ENCODE measurements at places on chromosomes 11 and 22.

GRCh38 chr22:32828150-32828549 is 26.6 kb downstream of the TIMP3 start:
- DNase-seq = no peak

GRCh38 chr22:47011131-47011858 is 248.8 kb downstream of the TBC1D22A start:
- no peak for DNase-seq

DNA sequence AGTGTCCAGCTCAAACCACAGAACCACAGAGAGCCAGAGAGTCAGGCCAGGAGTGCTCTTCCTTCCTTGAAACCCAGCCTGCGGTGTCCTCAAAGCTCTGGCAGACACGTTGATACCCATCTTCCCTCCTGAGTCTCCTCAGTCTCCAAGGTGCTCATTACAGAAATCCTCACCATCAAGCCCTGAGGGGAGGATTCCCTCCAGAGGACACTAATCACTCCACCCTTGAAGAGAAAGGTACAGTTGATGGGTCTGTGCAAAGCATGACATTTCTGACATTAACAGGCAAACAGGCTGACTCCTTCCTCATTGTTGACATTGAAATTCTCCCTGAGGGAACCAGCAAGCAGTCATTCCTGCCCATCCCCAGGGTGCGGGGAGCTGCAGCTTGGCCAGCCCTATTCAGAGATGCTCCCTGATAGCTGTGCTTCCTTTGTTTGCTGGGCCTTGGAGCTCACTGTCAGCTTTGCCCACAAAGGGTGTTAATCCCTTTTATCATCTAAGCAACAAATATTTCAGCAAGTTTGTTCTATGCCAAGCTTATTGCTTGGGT is 101.7 kb upstream of the CSNK2A3 start:
- DNase-seq = no peak

GRCh38 chr22:45240104-45240809 is 437 bp downstream of the KIAA0930 start:
- peak; percentile 56 for DNase-seq

GRCh38 chr11:112177589-112177988 is 2.3 kb downstream of the BCO2 start:
- DNase-seq = no peak

DNA sequence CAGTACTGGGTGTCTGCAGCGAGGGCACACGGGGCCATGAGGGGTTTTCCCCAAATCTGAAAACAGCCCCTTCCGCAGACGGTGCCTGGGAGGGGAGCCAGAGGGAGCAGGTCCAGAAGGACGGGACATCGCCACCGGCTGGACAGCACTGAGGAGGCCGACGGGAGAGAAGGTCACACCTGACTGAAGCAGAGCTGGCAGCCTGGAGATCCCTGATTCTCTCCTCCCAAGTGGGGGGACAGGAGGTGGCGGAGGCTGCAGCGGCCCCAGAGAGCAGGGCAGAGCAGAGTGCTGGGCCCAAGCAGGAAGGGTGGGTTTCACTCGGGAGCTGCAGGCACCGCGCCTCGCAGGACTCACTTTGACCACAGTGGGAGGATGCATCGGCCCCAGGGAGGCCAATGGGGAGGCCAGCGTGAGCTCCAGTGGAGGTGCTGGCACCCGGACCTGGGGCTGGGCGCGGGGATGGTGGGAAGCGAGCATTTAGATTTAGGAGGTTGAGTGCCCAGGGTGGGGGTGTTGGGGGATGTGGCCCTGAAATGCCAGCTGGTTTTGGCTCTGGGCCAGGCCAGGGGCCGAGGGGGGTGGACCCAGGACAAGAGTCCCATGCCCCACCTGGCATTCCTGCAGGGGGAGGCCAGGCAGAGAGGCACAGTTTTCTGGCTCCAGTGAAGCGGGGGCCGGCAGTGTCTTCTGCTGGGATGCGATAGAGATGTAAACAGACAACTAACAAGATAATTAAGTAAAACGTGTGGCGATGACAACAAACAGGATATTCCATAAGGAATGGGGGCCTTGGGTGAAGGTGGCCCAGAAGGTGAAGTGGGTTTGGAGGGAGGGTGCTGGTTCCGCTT is 92.3 kb upstream of the FGF3 start:
- no peak for DNase-seq

DNA sequence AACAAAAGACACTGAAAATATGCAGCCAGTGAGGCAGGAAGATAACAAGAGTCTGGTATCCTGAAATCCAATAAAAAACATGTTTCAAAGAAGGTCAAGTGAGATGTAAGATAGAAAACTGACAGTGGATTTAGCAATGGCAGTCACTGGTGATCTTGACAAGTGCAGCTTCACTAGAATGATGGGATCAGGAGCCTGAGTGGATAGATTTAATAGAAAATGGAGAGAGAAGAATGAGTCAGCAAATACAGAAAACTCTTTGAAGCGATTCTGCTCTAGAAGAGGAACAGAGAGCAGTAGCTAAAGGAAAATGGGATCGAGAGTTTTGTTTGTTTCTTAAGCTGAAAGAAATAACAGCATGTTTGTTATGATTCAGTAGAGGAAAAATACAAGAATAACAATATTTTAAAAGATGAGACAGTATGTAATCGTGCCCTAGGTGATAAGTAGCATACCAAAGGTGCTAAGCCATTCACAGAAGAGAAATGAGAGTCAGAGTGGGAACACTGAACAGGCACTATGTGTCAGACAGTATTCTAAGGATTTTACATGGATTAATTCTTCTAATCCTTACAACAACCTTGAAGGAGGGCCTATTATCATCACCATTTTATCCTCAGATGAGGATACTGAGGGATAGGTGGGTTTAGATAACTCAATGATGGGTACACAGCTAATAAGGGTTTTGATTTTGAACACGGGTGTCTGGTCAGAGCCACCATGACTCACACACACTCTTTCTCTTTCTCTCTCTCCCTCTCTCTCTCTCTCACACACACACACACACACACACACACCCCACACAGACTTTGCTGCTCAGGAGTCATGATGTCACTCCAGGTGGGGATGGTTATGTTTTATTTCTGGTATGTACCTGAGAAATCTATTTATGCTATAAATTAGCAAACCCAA is 36.3 kb downstream of the MRE11 start:
- peak; percentile 22 for DNase-seq

GRCh38 chr22:26718905-26719304 is 61.5 kb downstream of the MIAT start:
- DNase-seq = no peak

DNA sequence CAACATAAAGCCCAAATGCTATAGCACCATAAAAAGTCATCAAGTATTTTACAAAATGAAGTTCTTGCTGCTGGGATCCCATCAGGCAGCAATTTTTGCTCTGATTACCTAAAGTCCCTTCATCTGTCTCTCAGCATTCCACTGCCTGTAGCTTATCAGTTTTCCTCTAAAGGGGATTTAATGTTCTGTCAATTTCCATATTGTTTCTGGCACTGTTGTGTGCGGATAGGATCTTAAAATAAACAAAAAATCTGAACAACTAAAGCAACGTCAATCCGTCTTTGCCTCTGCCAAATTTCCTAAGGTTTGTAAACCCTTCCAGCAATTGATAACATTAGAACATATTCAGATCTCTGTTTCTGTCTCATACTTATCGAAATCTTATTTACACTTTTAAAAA is 1126.3 kb upstream of the RAG2 start:
- no peak for DNase-seq

DNA sequence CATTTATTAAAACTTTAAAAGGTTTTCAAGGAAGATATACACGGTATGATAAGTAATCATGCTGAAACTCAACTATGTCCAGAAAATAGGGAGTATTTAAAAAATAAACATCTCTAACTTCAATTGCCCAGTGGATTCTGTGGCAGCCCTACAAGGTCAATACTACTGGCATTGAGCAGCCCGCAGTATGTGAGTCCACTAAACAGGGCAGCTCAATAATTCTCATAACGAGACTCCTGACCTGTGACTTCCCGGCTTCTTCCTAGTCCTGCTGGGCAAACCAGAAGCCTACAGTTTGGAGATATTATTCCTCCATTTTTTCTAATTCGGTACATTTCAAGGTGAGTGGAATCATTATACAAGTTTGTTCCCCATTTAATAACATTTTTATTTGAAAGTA is 580.5 kb upstream of the CCDC90B start:
- DNase-seq = no peak

DNA sequence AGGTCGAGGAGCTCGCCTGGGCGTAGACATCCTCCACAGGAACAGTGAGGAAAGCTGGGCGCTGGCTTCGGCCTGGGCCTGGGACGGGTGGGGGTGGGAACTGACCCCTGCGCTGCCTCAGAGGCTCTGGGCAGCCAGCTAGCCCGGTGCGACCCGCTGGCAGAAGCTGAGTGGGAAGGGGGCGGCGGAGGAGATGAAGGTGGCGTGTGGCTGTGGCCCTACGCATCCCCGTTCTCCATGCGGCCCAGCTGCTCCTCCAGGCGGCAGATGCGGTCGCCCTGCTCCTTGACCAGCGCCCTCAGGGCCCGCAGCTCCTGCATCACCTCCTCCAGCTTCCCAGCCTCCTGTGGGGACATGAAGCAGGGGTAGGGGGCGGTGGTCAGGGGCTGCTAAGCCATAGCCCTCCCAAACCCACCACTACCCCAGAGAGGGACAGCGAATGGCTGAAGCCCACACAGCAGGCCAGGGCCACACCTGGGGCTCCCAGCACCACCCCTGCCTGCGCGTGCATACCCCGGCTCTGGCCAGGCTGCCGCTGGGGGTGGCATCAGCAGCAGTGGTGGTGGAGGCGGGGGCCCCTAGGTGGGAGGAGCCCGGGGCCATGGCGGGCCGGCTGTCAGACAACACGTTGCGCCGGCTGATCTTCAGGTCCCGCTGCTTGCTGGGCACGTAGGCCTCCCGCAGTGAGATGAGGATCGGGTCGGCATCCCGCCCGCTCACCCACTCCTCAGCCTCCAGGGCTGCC is 848 bp upstream of the PTPRCAP start:
- no peak for DNase-seq

DNA sequence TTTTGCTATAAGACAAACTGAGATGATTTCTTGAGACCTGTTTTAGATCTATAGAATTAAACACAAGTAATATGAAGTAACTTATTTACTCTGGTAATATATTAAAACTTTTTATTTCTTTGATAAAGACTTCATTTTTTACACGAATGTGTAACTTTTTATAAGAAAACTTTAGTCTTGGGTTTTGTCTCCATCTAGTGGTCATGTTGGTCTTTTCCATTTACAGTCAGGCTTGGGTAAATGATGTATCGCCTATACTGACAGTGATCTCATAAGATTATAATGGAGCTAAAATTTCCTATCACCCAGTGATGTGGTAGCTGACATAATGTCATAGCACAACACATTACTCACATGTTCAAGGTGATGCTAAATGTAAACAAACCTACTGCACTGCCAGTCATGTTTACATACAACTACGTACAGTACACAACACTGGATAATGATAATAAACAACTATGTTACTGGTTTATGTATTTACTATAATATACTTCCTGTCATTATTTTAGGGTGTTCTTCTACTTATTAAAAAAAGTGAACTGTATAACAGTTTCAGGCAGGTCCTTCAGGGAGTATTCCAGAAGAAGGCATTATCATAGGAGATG is 7.5 kb upstream of the C11orf97 start:
- peak; percentile 81 for DNase-seq

DNA sequence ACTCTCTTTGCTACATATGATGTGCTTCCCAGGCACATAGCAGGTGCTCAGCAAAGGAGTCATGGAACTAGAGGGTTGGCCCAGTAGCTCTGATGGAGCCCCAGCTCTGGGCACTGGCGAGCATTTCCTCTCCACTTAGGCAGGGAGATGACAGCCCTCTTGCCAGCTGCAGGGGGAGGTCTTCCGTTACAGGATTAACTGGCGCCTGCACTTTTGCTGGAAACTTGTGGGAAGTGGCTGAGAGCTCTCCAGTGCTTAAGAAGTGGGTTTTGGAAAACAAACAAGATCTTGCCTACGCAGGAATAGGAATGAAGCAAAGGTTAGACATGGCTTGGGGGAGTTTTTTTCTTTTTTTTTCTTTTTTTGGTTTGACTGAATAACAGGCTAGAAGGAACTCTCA is 75.5 kb downstream of the MICAL2 start:
- DNase-seq = no peak

- DNase-seq = no peak
Observed at GRCh38 chr11:67027943-67028542, 5.1 kb downstream of the SYT12 start.

DNA sequence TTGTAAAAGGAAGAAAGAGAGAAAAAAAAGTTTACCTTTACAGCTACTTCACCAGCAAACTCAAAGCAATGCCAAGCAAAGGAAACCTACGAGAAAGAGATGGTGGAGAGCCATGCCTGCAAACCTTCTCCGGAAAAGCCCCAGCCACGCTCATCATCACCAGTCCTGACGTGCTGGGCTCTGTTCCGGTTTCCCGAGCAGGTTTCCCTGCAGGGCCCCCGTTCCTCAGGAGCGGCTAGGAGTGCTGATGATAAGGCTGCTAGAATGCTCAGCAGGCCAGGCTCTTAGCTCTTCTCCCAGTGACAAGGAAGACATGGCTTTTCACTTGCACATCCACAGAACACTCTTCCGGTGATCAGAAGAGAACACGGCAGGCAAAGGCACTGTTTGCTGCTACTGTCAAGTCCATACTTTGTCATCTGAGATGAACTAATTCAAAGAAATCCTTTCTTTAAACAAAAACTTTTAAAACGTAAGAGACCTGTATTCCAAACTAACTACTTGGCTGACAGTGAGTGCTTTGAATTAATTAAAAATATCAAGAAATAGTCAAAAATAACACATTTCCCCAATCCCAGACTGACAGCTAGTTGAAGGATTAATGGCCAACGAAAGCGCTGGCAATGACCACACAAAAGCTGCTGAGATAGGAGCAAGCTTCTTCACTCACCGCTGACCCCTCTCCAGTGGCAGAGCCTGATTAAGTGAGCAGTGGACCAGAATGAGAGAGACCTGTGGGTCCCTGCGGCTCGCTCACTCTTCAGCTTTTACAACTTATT is 35.8 kb downstream of the DUSP8 start:
- DNase-seq = no peak

DNA sequence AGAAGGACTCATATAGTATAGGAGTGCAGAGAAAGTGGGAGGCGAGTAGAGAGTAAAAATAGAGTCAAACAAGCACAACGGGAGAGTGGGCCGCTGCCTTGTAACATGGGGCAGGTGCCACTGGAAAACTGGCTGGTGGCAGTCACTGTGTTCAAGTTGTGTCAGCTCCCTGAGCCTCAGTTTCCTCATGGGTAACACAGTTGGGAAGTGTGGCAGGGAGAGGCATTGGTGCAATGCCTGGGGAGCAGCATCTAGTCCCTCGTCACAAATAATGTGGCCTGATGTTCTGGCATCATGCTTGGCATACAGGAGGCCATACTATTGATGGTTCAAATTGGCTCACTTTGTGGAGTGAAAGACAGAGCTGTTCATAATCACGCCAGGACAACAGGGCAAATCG is 78.9 kb upstream of the SPON1 start:
- DNase-seq = no peak

DNA sequence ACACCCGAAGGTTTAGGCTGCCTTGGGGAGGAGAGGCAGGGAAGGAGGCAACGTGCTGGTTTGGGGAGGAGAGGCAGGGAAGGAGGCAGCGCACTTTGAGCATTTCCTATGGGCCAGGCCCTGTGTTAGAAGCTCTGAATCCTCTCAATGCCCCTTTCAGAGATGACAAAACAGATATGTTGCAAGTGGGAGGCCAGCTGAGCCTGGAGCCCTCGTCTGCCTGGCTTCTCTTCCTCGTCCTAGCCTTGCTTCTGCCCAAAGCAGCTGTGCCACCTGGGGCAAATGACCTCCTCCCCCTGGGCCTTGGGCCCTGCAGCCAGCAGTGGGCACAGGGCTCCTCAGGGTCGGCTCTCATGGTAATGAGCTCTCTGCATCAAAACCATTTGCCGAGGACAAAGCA is 15.3 kb upstream of the LRRC32 start:
- DNase-seq = peak; percentile 31
